M059J (cell line): ENCODE measurements at places on chromosomes 13 and 19. TPM values are rescaled to one million over a fixed set of nuclear protein-coding genes. Genes with fewer than 3 reads are reported as not detected.

Gene URAD
- total RNA-seq = not detected in 2 replicates

Gene CKM
- not detected in 2 replicates for total RNA-seq

Gene ZNF723
- total RNA-seq = not detected in 2 replicates

Gene DCLK1
- total RNA-seq = 1.2 and 2.0 TPM in 2 replicates

DNA sequence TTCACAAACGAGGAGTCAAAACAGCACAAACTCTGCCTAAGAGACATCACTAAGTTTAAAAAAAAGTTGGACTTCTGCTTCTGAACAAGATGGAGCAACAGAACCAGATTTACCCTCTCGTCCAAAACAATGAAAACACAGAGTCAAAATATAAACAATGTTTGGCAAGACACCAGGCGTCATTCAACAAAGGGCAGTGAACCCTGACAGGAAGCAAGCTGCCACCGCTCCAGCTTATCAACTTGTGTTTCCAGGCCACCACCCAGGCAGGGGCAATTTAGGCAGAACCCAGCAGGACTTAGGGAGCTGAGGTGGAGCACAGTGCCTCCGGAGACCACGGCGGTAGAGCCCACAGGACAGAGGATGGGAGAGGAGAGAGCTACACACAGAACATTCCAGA lies 8.6 kb upstream of the NAPA start:
- peak; percentile 35 for DNase-seq

GRCh38 chr13:98285317-98285716 lies 108.2 kb upstream of the RNF113B start:
- peak; percentile 19 for DNase-seq

DNA sequence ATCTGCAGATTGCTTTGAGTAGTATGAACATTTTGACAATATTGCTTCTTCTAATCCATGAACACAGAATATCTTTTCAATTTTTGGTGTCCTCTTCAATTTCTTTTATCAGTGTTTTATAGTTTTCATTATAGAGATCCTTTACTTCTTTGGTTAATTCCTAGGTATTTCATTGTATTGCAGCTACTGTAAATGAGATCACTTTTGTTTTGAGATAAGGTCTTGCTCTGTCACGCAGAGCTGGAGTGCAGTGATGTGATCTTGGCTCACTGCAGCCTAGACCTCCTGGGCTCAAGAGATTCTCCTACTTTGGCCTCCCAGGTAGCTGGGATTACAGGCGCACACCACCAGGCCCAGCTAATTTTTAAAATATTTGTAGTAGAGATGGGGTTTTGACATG lies 9.8 kb downstream of the CYP2A7 start:
- no peak for DNase-seq

DNA sequence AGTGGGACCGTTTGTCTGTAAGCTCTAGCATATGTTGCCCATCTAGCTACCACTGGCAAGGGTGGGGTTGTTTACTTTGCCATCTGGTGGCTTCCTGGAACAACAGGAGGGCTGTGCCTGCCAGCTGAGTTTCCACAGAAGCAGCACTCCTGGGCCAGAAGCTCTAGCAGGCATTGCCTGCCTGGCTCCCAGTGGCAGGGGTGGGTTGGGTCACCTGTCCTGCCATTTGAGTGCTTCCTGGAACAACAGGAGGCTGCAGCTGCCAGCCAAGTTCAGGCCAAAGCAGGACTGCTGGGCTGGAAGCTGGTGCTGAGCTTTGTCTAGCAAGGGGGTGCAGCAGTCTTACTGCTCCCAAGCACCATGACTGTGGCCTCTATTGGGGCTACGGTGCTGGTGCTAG lies 239.7 kb downstream of the MTUS2 start:
- DNase-seq = no peak

GRCh38 chr19:46134527-46134926 lies 10.0 kb upstream of the IGFL3 start:
- DNase-seq = no peak

DNA sequence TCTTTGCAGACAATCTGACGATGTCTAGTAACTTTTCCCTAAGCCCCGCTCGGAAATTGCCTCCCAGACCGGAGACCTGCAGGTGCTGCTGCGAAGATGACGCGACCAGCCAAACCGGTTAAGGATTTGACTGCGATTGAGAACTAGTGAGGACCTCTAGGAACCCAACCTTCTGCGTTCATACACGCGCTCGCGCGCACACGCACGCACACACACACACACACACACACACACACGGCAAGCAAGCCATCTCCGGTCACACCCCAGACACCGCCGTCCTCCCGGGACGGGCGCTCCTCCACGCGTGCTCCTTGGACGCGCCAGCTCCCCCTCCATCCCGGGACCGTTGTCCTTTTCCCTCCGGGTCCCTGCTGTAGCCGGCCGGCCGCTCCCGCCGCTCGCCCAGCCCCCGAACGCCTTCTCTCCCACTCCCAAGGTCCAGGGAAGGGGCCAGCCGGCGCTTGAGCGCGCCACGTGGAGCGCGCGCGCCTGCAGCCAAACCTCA lies 1.2 kb downstream of the TBC1D4 start:
- DNase-seq = peak; percentile 55

- peak; percentile 89 for DNase-seq
Measured at GRCh38 chr19:38061294-38061693, 154.3 kb downstream of the SIPA1L3 start.

- no peak for DNase-seq
Measured at GRCh38 chr19:48755084-48755641, at the start of gene FGF21. TSS of gene FGF21 (plus strand) at chr19:48755524. CDS start at chr19:48756237, 713 bp downstream.

- no peak for DNase-seq
Measured at GRCh38 chr13:59414006-59414405, 749.7 kb downstream of the DIAPH3 start.

- peak; percentile 37 for DNase-seq
Measured at GRCh38 chr13:85367887-85368286, 431.3 kb downstream of the SLITRK6 start.
